ENCODE measurements at places on chromosomes 12 and 14.

DNA sequence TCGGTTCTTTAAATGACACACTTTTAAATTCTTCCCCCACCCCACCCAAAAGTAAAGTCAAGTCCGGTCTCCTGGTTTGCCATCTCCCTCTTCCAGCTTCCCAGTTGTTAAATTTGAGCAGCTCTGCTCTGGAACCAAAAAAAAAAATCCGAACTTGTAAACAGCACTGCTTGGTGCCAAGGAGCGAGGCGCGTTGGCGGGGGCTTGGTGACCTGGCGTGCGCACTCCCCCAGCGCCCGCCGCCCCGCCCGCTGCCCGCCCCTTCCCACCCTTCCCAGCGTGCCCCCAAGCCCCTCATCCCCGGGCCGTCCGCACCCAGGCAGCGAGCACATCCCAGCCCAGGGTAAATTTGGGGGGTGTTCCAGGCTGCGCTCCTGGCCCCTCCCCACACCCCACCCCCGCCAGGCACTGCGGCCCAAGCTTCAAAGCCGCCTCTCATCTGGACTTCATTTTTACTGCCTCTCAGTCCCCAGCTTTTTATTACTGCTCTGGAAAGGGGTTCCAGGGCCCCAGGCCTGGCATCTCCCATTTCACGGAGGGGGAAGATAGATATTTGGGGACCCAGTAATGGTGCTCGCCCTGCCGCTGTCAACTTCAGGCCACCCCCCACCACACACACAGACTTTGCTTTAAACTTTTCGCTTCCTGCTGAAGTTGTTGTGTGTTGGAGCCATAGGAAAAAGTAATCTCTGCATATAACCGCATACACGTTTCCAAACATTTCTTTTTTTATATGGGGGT, 11.7 kb upstream of the ITGB7 start:
- DNase-seq, result no peak

DNA sequence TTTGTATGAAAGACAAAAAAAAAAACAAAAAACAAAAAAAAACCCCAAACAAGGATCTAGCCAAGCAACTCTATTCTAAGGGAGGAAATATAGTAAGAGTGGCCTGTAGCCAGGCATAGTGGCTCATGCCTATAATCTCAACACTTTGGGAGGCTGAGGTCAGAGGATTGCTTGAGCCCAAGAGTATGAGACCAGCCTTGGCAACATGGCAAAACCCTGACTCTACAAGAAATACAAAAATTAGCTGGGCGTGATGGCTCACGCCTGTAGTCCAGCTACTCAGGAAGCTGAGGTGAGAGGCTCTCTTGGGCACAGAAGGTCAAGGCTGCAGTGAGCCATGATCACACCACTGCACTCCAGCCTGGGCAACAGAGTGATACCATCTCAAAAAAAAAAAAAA, 47.9 kb downstream of the TMEM117 start:
- DNase-seq, result no peak

- peak; percentile 28 for DNase-seq
Measured at GRCh38 chr14:55129428-55130195, 560 bp downstream of the LGALS3 start.

DNA sequence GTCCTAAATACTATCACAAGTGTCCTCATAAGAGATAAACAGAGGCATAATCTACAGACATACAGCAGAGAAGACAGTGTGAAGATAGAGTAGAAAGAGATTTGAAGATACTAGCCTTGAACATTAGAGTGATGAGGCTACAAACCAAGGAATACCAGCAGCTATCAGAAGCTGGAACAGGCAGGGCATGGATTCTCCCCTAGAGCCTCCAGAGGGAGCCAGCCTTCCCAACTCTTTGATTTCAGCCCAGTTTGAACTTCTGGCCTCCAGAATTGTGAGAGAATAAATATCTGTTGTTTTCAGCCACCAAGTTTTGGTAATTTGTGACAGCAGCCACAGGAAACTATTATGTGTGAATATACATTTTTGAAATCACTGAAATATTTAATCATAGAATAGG, 47.2 kb downstream of the CCDC91 start:
- DNase-seq, result no peak
